ENCODE measurements at places on chromosomes 12 and 14. TPM values are rescaled to one million over a fixed set of nuclear protein-coding genes. Genes with fewer than 3 reads are reported as not detected.

- no peak overlapping the region for H3K4me3 ChIP-seq
- H3K27me3 ChIP-seq = no peaks in the 10 kb centered on the region
- H3K27ac ChIP-seq = no peak overlapping the region
- H3K4me1 ChIP-seq = peaks cover 10% of the 10 kb centered on the region
- DNase-seq = no peak
Observed at GRCh38 chr12:91973813-91974212, 171.8 kb downstream of the BTG1 start.

DNA sequence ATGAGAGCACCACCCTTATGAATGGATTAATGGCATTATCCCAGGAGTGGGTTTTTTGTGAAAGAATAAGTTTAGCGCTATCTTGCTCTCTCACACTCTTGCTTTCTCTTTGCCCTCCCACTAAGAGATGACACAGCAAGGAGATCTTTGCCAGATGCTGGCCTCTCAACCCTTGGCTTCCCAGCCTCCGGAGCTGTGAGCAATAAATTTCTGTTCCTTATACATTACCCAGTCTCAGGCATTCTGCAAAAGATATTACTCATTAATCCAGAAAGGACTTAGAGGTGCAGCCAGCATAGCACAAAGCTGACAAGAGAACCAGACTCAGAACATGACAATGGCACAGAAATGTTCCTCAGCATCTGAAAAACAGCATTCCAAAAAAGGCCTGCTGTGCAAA lies 190.6 kb downstream of the ITPR2 start:
- peaks cover 3% of the 10 kb centered on the region for H3K36me3 ChIP-seq
- no peaks in the 10 kb centered on the region for H3K4me1 ChIP-seq
- H3K27me3 ChIP-seq = no peaks in the 10 kb centered on the region
- DNase-seq = no peak
- no peak overlapping the region for H3K4me3 ChIP-seq

DNA sequence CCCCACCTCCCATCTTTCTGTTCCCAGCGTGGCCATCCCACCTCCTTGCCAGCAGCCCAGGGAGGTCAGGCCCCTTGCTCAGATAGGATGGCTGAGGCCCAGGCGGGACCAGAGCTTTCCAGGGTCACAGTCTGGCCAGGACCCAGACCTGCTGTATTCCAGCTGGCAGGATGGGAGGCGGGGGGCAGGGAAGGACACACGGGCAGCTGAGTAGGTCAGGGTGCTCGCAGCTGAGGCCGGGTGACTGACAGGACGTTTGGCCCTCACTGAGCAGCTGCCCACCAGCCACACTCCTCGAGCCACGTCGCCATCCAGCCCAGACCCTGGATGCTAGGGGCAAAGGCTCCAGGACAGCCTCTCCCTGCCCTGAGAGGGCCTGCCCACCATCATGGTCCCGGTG lies 4.0 kb downstream of the NUDT14 start:
- DNase-seq = no peak
- H3K36me3 ChIP-seq = no peaks in the 10 kb centered on the region
- H3K4me3 ChIP-seq = no peak overlapping the region
- H3K4me1 ChIP-seq = peaks cover 33% of the 10 kb centered on the region
- no peak overlapping the region for H3K27ac ChIP-seq

DNA sequence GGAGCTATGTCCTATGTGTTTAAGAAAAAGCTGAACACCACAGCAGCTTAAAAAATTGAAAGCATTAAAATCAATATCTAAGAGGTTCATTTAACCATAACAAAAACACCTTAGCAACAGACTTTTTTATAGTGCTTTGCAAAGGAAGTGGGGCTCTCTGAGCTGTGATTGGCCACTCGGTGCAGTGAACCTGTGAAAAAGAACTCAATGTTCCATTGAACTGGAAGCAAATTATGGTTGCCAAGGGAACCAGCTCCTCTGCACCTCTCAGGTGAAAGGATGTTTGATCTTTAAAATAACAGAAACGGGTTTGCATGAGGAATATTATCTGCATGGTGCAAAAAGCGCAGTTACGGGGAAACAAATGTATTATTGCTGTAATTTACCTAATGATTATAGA lies 149.4 kb downstream of the SNAPC1 start:
- H3K4me3 ChIP-seq = no peak overlapping the region
- H3K27me3 ChIP-seq = peaks cover 30% of the 10 kb centered on the region
- H3K36me3 ChIP-seq = no peaks in the 10 kb centered on the region
- DNase-seq = no peak

The NANOG gene
- not detected for total RNA-seq

DNA sequence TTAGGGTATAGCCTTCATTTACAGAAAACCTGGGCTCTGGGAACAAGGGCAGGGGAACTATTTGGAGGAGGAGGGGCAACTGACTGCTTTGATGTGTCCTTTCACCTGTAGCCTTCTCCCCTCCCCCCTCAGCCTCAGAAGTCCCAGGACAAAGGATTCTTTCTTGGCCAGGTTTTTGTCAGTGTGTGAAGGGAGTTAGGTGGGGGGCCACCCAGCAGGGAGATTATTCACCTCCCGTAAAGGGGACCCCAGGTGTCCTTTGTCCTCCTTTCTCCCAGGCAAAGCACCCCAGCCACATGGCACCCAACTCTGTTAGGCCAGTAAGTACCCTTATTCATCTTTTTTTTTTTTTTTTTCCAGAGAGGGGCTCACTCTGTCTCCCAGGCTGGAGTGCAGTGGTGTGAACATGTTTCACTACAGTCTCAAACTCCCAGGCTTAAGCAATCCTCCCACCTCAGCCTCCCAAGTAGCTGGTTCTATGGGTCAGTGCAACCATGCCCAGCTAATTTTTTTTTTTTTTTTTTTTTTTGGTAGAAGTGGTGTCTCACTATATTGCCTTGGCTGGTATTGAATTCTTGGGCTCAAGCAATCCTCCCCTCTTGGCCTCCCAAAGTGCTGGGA lies 723 bp upstream of the NFE2 start:
- no peak overlapping the region for H3K27ac ChIP-seq
- peaks cover 72% of the 10 kb centered on the region for H3K27me3 ChIP-seq
- DNase-seq = no peak
- peaks cover 18% of the 10 kb centered on the region for H3K4me1 ChIP-seq

- no peak overlapping the region for H3K4me3 ChIP-seq
- no peaks in the 10 kb centered on the region for H3K4me1 ChIP-seq
- H3K36me3 ChIP-seq = no peaks in the 10 kb centered on the region
Observed at GRCh38 chr14:32590157-32590556, 261.1 kb downstream of the AKAP6 start.
